CD4-positive, alpha-beta T cell (primary cell): ENCODE measurements at places on chromosomes 3 and 15. TPM values are rescaled to one million over a fixed set of nuclear protein-coding genes. Genes with fewer than 3 reads are reported as not detected.

- DNase-seq: no peak
- no peak overlapping the region for H3K4me3 ChIP-seq
- H3K27me3 ChIP-seq: peaks cover 3% of the 10 kb centered on the region
- no peaks in the 10 kb centered on the region for H3K36me3 ChIP-seq
- no peak overlapping the region for H3K27ac ChIP-seq
These were observed 32.9 kb upstream of the SEC13 start for GRCh38 chr3:10353661-10354360.

GRCh38 chr15:49154799-49155109, 645 bp downstream of the COPS2 start:
- no peak for DNase-seq
- H3K4me1 ChIP-seq: peaks cover 14% of the 10 kb centered on the region
- H3K4me3 ChIP-seq: peak overlapping the region; percentile 89
- H3K27ac ChIP-seq: peak overlapping the region; percentile 89
- H3K27me3 ChIP-seq: no peaks in the 10 kb centered on the region
- H3K36me3 ChIP-seq: peaks cover 2% of the 10 kb centered on the region

GRCh38 chr3:194112120-194113106, 23.5 kb upstream of the HES1 start:
- H3K27me3 ChIP-seq: no peaks in the 10 kb centered on the region
- H3K36me3 ChIP-seq: no peaks in the 10 kb centered on the region
- DNase-seq: no peak

DNA sequence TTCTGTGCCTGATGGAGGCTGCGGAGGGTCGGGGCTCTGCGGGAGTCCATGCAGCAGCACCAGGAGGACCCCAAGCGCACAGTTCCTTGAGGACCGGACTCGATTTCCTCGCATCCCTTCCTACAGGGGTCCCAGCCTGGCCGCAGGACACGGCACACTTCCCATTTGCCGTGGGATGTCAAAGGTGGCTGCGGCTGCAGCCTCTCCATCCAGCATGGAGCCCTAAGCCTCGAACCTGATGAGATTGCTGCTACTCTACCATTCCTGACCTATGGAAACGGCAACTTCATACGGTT, 40.6 kb downstream of the RGMA start:
- H3K27me3 ChIP-seq: no peaks in the 10 kb centered on the region
- DNase-seq: no peak
- H3K36me3 ChIP-seq: no peaks in the 10 kb centered on the region
- no peak overlapping the region for H3K4me3 ChIP-seq
- no peak overlapping the region for H3K27ac ChIP-seq

DNA sequence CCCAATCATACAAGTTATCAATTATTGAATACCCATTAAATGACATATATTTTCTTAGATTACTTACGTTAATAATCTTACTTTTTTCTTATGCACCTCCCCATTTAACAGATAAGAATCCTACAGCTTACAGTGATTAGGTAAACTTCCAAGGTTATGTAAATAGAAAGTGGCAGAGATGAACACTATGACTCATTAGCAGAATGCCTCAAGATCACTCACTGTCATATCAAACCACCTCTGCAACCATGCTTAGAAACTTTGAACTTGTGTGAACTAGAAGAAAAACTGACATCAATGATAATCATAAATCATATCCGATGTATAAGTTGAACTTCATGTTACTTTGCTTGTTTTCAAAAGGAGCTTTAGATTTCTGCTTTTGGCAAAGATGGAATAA, 911.6 kb upstream of the ARPP21 start:
- H3K4me3 ChIP-seq: no peak overlapping the region
- no peaks in the 10 kb centered on the region for H3K27me3 ChIP-seq
- H3K27ac ChIP-seq: no peak overlapping the region

DNA sequence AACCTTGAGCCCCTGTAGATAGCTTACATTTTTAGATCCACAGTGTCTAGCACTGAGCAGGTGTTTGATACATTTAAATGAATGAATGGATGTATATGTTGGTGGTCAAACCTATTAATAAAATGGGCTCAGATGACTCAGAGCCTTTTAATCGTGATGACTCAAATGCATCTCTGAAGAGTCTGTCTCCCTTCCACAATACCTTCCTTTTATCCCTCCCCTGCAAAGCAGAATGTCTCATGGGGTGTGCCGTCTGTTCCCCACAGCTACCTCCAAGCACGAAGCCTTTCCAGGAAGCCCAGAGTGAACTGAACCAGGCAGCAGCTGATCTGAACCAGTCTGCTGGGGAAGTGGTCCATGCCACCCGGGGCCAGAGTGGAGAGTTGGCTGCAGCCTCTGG, 303.5 kb upstream of the TPM1 start:
- no peak for DNase-seq
- H3K27ac ChIP-seq: no peak overlapping the region
- no peaks in the 10 kb centered on the region for H3K36me3 ChIP-seq
- H3K4me1 ChIP-seq: peaks cover 4% of the 10 kb centered on the region
- H3K4me3 ChIP-seq: no peak overlapping the region
- no peaks in the 10 kb centered on the region for H3K27me3 ChIP-seq

DNA sequence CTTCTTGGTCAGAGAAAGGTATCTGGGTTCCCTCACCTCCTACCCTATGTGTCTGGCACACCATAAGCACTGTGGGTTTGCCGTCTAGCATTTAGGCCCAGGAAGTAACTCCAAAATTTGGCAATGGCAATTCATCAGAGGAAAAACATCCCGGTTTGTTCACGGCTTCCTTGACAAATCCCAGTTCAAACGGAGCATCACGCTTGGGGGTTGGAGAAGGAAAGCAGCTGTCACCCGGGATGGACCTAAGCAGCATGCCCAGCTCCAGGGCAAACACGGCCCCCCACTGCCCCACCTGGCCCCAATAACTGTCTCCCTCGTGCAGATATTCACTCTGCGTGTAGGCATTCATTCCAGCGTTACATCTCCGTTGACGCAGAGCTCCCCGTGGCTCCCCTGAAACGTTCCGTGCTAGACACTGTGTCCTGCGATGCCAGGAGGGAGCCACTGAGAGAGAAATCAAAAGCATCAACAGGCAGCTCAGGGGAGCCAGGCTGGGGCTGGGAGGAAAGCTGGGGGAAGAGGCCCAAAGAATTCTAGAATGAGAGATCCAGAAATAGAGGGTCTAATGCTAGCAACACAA, 41.4 kb downstream of the NTRK3 start:
- H3K27me3 ChIP-seq: no peaks in the 10 kb centered on the region
- H3K36me3 ChIP-seq: no peaks in the 10 kb centered on the region
- H3K27ac ChIP-seq: no peak overlapping the region

- H3K36me3 ChIP-seq: no peaks in the 10 kb centered on the region
- H3K27ac ChIP-seq: no peak overlapping the region
- DNase-seq: no peak
These were observed 267.7 kb downstream of the PLOD2 start for GRCh38 chr3:145893331-145893730.

GRCh38 chr15:101455291-101456025, 34.0 kb downstream of the PCSK6 start:
- H3K27ac ChIP-seq: no peak overlapping the region
- no peak for DNase-seq
- peaks cover 20% of the 10 kb centered on the region for H3K27me3 ChIP-seq
- H3K4me1 ChIP-seq: peaks cover 9% of the 10 kb centered on the region
- H3K36me3 ChIP-seq: no peaks in the 10 kb centered on the region

DNA sequence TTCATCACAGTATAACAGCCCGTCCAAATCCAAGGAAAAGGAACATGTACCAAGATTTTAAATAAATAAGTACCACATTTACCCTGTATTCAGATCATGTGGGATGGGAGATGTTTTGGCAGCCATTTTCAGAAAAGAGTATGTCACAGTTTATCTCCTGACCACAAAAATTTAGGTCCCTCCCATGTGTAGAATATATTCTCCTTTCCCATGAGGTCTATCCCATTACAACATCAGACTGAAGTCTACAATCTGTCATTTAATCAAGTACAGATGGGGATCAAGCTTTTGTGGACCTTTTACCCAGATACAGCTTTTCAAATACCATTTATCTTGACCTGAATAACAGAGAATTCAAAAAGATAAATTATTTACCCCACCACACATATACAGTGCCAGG, 444.5 kb downstream of the PLOD2 start:
- DNase-seq: no peak
- H3K27ac ChIP-seq: no peak overlapping the region
- H3K27me3 ChIP-seq: no peaks in the 10 kb centered on the region
- no peaks in the 10 kb centered on the region for H3K4me1 ChIP-seq

GRCh38 chr15:28907338-28907960, 21.7 kb downstream of the APBA2 start:
- DNase-seq: no peak
- H3K4me1 ChIP-seq: peaks cover 29% of the 10 kb centered on the region
- H3K4me3 ChIP-seq: no peak overlapping the region
- H3K36me3 ChIP-seq: peaks cover 7% of the 10 kb centered on the region
- H3K27ac ChIP-seq: no peak overlapping the region
- no peaks in the 10 kb centered on the region for H3K27me3 ChIP-seq

- H3K4me1 ChIP-seq: no peaks in the 10 kb centered on the region
- no peak overlapping the region for H3K27ac ChIP-seq
- no peaks in the 10 kb centered on the region for H3K27me3 ChIP-seq
- H3K4me3 ChIP-seq: no peak overlapping the region
- DNase-seq: no peak
- H3K36me3 ChIP-seq: peaks cover 51% of the 10 kb centered on the region
These were observed 28.1 kb downstream of the ZXDC start for GRCh38 chr3:126447456-126448106.

DNA sequence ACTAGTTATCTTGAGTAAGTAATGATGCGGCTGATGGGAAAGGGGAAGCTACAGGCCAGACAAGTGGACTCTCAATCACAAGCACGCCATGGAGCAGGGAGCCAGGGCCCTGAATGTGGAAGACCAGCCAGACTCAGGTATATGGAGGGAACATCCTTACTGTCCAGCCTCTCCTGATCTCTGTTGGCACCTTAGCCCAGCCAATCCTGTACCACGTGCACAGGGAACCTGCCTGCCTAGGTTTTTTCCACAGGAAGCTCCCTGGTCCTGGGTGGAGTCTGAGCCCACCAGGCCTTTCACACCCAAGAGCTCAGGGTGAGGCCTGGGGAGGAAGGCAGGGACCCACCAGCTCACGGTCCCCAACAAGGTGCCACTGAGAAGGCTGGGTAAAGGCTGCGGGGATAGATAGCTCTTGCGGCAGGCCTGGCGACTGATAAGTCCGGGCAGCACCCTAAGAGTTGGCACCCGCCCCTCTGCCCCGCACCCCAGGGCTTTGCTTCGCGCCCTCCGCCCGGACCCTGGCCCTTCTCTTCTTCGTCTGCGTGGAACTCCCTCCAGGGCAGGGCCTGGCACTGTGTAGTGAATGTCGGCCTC, 933 bp upstream of the APEH start:
- H3K4me1 ChIP-seq: peaks cover 47% of the 10 kb centered on the region
- no peaks in the 10 kb centered on the region for H3K27me3 ChIP-seq
- peak overlapping the region; percentile 81 for H3K4me3 ChIP-seq
- H3K36me3 ChIP-seq: peaks cover 26% of the 10 kb centered on the region

DNA sequence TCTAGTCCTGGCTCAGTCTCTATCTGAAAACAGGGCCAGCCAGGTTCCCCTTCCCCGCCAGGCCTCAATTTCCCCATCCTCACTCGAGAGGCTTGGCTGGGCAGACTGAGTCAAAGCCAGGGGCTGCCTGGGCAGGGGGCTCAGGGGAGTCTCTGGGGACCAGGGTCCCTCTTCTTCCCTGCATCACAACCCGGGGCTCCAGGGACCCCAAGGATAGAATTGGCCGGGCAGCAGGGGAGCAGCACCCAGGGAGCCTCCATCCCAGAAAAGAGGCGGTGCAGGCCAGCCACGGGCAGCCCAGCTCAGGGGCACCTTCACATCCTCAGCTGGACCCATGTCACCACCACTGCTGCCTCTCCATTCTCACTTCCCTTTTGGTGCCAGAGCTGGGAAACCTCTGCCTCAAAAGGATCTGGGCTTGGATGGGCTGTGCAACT, 13.3 kb upstream of the PLXND1 start:
- no peaks in the 10 kb centered on the region for H3K36me3 ChIP-seq
- DNase-seq: no peak
- H3K4me3 ChIP-seq: no peak overlapping the region
- no peak overlapping the region for H3K27ac ChIP-seq

- H3K27ac ChIP-seq: no peak overlapping the region
- peaks cover 5% of the 10 kb centered on the region for H3K4me1 ChIP-seq
- H3K4me3 ChIP-seq: no peak overlapping the region
- no peaks in the 10 kb centered on the region for H3K36me3 ChIP-seq
These were observed 21.8 kb downstream of the CD200 start for GRCh38 chr3:112354642-112355306.

DNA sequence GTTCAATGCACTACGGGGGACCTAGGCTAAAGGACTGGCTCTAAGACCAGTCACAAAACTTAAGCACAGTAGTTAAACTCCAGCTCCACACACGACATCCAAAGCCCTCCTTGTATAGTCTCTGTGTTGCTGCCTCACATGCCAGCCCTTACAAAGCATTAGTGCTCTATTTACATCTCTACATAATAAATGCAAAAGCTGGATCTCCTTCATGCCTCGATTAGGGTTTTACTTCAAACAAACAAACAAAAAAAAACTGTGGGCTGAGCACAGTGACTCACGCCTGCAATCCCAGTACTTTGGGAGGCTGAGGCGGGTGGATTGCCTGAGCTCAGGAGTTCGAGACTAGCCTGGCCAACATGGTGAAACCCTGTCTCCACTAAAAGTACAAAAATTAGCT, 9.6 kb downstream of the PGBD4 start:
- H3K27ac ChIP-seq: no peak overlapping the region
- H3K4me3 ChIP-seq: no peak overlapping the region
- no peaks in the 10 kb centered on the region for H3K27me3 ChIP-seq
- H3K36me3 ChIP-seq: no peaks in the 10 kb centered on the region
- DNase-seq: no peak
- no peaks in the 10 kb centered on the region for H3K4me1 ChIP-seq

DNA sequence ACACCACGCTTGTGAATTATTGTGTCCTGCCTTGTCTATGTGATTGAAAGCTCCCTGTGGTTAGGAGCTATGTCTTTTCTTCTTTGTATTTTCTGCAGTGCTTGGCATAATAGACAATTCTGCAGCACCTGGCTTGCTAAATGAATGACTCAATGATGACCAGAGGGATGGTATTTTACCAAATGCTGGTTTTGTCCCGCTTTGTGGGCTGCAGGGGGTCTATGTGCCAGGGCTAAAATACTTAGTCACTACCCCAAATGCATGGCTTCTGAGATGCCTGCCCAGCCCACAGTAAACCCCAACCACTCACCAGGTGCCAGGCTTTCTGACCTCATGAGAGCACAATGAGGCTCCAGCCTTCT, 50.9 kb downstream of the BOC start:
- no peak for DNase-seq
- no peak overlapping the region for H3K4me3 ChIP-seq
- H3K36me3 ChIP-seq: no peaks in the 10 kb centered on the region
- no peaks in the 10 kb centered on the region for H3K4me1 ChIP-seq
- H3K27me3 ChIP-seq: no peaks in the 10 kb centered on the region
- H3K27ac ChIP-seq: no peak overlapping the region

GRCh38 chr3:102163039-102163817, 271.6 kb upstream of the ZPLD1 start:
- H3K27me3 ChIP-seq: no peaks in the 10 kb centered on the region
- no peaks in the 10 kb centered on the region for H3K4me1 ChIP-seq
- no peak overlapping the region for H3K27ac ChIP-seq
- no peak for DNase-seq
- no peak overlapping the region for H3K4me3 ChIP-seq
- H3K36me3 ChIP-seq: no peaks in the 10 kb centered on the region

- H3K27me3 ChIP-seq: no peaks in the 10 kb centered on the region
- peaks cover 6% of the 10 kb centered on the region for H3K36me3 ChIP-seq
- peaks cover 9% of the 10 kb centered on the region for H3K4me1 ChIP-seq
- no peak for DNase-seq
These were observed 4.8 kb downstream of the SECISBP2L start for GRCh38 chr15:49041426-49041825.

The MYZAP gene
- total RNA-seq: 0.66 TPM

The SYNPR gene
- total RNA-seq: not detected

The NT5DC2 gene
- total RNA-seq: 4.2 TPM

The SNX33 gene
- total RNA-seq: 0.59 TPM

The AP3B2 gene
- 0.25 TPM for total RNA-seq

The GMNC gene
- not detected for total RNA-seq
